Thoracic aorta (tissue), 2 donors: ENCODE measurements at places on chromosomes 3 and 15.

GRCh38 chr3:52650439-52650838, 35.3 kb downstream of the PBRM1 start:
- DNase-seq, result no peak

DNA sequence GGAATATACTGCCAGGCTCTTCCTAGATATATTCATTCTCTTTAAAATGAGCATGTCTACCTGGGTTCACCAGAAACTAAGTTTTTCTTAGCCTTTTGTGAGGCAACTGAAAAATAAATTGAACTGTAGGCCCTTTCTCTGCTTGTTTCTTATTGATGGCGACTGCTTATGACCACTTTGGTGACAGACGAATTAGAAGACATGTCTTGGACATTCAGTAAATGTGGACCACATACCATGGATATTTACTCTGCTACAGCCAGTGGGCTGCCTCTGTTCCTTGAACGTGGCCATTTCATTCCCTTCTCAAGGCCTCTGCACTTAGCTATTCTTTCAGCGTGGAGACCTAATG, 603 bp upstream of the SELENOK start:
- no peak for DNase-seq

- no peak for DNase-seq
These were observed 84.7 kb upstream of the LRRN1 start for GRCh38 chr3:3714572-3714971.

GRCh38 chr15:71899674-71900073, 89.3 kb downstream of the NR2E3 start:
- no peak for DNase-seq

GRCh38 chr3:108134555-108134880, 43.7 kb upstream of the CD47 start:
- DNase-seq, result no peak

GRCh38 chr15:67172172-67172571, 82.3 kb downstream of the AAGAB start:
- DNase-seq, result no peak

GRCh38 chr3:101248736-101249135, 71.6 kb downstream of the IMPG2 start:
- no peak for DNase-seq

DNA sequence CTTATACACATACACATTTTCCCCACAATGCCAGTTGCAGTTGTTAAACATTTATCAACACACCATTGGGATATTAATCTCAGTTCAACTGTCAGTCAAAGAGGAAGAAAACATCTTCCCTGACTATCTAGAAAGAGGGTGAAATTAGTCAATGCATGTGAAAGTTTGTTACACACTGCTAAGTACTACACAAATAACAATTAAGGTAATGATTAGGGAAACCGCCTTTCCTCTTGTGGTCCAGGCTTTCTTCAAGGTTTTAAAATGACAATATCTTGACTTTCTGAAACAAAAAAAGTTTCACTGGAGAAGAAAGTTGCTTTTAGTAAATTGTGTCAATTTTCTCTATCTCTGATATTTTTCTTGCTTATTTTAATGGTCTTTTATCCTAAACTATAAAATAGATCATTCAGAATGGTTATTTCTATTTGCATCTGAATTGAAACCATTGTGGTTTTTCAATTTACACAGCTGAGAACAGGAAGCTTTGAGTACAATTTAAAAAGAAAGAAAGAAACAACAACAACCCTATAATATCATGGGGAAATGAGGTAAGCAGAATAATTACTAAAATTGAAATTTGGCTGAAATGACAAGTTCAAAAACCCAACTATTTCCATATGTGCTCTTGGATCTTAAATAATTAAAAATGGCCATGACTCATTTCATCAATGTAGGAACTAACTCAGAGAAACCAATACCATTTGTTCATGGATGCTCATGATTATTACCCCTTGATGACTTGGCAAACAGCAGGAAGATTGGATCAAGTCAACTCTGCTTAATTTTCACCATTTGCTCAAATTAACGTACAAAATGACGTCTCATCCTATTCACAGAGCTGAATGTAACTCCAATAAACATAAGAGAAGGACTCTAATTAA, 31.7 kb downstream of the GPR149 start:
- no peak for DNase-seq
